ENCODE measurements at places on chromosomes 2 and 18. TPM values are rescaled to one million over a fixed set of nuclear protein-coding genes. Genes with fewer than 3 reads are reported as not detected.

DNA sequence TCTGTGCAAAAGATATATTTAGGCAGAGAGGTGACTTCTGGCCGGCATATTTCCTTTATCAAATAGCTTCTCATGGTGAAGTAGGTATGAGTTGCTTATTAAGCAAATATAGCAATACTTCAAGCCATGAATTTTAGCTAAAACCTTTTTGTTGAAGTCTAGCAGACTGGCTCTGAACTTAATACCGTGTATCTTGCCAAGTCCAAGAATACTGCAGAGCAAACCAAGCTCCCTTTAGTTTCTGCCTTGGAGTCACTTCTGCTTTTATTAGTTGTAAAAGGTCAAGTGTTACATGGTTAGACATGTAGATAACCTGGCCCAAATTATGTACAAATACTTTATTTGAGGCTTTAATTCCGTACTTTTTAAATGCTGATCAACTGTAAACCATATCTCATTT lies 627.6 kb upstream of the PKDCC start:
- no peak for DNase-seq

GRCh38 chr18:45378933-45379332 lies 236.3 kb upstream of the SLC14A2 start:
- no peak for DNase-seq

GRCh38 chr18:27094621-27095020 lies 90.5 kb downstream of the CHST9 start:
- no peak for DNase-seq

DNA sequence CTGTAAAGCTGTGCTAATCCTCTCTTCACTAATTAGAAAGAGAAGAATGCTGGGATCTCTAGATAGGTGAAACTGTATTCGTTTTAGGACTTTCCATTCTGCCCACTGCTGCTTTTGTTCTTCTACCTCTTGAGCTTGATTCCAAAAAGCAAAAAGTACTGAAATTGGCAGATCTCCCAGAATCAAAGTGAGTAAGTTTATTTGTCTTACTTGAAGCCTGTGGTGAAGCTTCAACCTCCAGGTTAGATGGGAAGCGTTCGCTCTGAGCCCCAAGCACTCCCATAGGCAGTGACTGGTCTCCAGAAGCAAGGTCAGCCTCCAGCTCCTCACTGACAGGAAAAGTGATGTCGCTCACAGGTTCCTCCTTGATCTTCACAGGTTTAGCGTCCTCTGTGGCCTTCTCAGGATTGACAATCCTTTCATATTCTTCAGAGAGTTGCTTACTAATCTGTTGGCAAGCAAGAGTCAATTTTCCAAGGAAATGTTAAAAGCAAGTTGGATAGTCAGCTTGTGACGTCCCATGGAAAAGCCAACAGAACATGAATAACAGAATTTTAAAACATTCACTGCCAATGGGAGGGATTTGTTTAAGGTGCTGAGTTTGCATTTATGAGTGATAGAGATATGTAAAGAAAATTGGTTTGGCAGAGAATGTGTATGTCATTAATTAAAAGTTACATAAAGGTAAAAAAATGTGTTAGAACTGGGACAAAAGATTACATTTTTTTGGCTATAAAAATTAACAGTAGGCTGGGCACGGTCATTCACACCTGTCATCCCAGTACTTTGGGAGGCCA lies 8.1 kb downstream of the SUPT7L start:
- DNase-seq = peak; percentile 70

NLRC4 gene
- not detected for total RNA-seq

GRCh38 chr18:25737710-25738311 lies 352.6 kb downstream of the SS18 start:
- DNase-seq = peak; percentile 32

GRCh38 chr2:55985406-55985805 lies 61.8 kb upstream of the EFEMP1 start:
- DNase-seq = no peak

- no peak for DNase-seq
Observed at GRCh38 chr18:48176909-48177308, 232.3 kb downstream of the ZBTB7C start.

DNA sequence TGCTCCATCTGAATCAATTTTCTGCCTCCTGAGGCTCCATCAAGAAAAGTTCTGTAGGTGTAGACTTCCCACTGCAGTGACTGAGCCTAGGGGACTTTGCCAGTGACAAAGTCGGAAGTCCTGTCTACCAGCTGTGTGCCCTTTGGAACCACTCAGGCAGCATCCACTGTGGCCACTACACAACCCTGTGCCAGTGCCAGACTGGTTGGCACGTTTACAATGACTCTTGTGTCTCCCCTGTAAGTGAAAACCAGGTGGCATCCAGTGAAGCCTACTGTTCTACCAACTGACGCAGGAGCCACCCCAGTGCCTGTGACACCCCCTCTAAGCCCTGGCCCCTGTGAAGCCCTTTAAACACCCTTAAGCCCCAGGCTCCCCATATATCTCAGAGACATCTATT lies 132.1 kb upstream of the SERPINE2 start:
- DNase-seq = no peak

TTC31 gene
- 10.4 TPM for total RNA-seq

DNA sequence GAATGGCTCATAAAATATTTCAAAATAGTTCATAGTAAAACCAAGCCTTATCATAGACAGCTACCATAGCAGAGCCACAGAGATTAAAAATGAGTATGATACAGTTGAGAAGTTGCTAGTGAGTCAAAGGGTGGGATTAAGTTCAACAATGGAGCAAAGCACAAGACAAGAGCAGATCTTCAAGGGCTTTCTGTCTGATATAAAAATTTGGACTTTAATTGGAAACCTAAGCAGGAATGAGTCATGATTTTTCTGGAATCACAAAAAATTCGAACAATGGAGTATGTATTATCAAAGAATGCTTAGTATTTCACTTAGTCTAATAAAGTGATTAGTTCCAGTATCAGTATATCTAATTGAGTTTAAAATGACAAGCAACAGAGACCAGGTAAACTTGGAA lies 487.3 kb upstream of the NETO1 start:
- peak; percentile 47 for DNase-seq

DNA sequence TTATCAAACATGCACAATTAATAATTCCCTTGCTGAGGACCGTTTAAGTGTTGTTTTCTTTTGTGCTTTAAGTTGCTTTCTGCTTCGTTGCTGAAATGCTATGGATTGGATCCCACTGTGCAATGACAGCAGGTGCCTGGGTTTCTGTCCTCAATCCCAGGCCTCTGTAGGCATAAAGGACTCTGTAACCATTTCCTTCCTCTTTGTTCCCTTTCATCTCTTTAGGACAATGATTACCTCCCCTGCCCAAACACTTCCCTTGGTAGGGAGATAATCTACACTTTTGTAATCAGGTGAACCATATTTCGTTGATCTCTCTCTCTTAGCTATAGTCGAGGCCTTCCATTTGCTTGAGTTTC lies 58.6 kb upstream of the LYPD6B start:
- DNase-seq = no peak

All from fibroblast of the aortic adventitia (primary cell).